ENCODE measurements at places on chromosomes 16 and 17.

DNA sequence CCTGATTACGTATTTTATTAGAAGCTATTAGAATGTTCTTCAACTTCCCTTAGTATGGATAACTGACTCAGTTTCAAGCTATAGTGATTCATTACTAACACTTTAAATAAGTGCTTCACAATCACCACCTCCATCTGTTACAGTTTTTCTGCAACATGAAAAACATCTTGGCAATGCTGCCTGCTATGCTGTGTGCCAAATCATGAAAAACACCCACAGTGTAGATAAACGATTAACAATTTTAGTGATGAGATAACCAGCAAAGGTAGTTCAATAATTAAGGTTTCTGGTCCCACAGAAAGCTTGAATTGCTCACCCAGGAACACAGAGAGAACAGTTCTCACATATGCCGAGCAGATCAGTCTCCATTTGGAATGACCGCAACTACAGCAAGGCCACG, 51.4 kb upstream of the SLC25A19 start:
- DNase-seq = no peak

- DNase-seq = no peak
Observed at GRCh38 chr17:77607606-77608005, 350.9 kb upstream of the TNRC6C start.

DNA sequence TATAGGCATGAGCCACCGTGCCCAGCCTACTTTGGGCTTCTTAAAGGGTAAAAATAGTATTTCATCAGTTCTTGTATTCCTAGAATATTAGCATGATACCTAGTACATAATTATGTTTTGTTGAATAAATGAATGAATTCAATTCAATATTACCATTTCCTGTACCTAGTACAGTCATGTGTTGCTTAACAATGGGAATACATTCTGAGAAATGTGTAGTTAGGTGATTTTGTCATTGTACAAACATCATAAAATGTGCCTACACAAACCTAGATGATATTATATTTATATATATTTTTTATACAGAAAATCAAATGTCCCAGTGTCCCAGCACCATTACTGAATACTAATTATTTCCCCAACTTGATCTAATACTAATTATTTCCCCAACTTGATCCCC, 85.6 kb upstream of the HAS3 start:
- DNase-seq = no peak

DNA sequence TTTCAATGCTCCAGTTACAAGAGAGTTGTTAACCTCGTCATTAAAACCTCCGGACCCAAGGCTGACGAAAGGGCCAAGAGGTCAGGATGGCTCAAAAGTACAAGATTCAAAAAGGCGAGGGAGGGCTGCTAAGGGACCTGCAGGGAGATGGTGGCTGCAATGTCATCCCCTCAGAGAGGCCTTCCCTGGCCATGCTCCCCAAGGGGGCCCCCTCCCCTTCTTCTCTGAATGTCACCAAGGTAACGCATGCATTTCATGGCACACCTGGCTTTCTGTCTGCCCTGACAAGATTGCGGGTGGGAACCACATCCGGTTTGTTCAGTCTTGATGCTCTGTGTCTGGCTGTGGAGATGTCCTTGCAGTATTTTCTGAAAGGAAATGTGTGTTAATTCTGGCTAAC, 89.9 kb downstream of the C16orf78 start:
- no peak for DNase-seq

DNA sequence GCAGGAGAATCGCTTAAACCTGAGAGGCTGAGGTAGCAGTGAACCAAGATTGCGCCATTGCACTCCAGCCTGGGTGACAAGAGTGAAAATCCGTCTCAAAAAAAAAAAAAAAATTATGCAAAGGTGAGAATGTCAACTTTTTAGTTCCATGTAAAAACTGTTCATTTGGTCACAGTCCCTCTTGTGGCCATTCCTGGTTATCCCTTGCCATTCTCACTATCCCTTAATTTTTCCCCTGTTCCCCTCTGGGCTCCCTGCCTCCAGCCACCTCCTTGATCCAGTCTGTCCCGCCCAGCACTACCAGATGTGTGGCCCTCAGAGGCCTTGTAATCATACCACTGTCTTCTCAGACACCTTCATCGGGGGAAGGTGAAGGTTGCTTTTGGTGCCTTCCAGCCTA, 23.4 kb downstream of the DCAF7 start:
- no peak for DNase-seq

- DNase-seq = no peak
Observed at GRCh38 chr16:80733407-80733806, 71.0 kb downstream of the CDYL2 start.

DNA sequence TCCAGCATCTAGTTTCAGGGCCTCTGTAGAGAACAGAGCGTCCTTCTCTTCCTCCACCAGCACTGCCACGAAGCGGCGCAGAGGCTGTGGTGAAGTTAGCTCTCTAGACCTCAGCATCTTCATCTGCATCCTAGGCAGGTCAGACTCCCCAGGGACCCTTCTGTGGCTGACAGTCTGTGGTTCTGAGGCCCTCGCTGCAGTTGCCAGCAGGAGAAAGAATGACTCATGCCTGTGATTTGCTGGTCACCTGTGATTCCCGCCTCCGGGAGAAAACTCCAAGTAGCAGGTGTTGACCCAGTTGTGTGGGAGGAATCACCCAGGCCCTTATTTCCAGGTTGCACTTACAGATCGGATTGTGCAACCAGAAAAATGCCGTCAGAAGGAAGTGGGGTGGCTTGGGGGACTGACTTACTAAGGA, 117.3 kb upstream of the CACNG5 start:
- no peak for DNase-seq

GRCh38 chr17:42944211-42944610, 20.0 kb downstream of the AARSD1 start:
- DNase-seq = no peak

- DNase-seq = no peak
Observed at GRCh38 chr17:33438139-33438538, 145.0 kb upstream of the ASIC2 start.

DNA sequence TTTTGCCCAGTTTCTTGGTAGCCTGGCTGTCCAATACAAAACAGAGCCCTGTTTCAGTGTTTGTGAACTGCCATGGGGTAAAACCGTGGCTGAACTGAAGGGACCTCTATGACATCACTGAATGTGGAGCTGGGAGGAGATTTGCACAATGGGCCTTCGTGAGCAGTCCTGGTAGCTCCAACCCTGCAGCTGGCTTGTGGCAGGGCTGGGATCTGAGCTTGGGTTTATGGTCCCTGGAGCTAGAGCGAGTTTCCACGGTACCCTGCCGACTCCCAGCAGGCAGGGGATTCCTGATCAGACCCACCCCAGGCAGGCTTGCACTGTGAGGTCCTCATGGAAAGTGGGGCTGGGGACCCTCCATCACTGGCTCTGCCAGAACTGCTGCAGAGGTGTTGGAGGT, 247.0 kb downstream of the GSG1L start:
- no peak for DNase-seq

DNA sequence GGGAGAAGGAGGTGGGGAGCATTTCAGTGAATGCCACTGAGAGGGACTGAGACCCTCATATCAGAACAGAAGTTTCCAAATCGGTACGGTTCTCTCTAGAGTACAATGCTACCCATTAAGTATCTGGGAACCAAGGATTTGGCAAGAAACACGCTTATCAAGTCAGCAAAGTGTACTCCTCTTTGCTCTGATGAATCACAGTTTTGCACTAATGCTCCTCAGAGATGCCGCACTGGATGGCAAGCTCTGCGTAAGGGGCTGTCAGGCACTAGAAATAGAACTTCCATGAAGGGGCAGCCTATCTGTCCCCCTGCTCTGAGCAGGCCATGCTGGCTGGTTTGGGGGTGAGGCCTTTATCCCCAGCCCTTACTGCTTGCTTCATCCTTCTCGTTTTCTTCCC, 4.8 kb upstream of the ABCC12 start:
- DNase-seq = no peak

DNA sequence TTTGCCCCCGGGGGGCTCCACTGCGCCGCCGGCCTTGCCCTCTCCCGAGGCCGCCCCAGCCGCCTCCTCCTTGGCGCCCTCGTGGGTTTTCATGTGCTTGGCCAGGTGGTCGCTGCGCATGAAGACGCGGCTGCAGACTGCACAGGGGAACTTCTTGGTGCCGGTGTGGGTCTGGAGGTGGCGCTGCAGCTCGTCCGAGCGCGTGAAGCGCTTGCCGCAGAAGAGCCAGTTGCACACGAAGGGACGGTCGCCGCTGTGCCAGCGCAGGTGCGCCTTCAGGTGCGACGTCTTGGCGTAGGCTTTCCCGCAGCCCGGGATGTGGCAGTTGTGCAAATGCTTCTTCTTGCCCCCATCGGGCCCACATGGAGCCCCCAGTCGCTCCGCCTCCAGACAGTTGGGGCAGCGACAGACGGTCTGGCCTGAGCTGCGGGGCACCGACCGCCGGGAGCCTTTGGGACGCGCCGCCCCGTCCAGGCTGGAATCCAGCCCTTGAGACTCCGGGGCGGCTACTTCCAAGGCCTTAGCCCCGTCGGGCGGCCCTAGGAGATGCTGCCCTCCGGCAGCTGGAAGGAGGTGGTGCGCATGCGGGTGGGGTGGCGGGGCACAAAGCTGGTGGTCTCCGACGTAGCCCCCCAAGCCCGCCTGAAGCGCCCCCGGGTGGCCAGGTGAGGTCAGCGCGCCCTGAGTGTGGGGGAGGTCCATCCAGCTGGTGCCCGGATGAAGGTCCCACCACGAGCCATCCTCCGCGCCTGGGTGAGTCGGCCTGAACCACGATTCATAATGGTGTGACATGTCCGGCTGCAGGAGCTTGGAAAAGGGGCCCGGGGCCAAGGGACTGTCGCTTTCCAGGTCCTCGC, 3.4 kb downstream of the SP6 start:
- DNase-seq = no peak

- DNase-seq = no peak
Observed at GRCh38 chr17:1495265-1495989, 2.9 kb upstream of the MYO1C start.

Data from Right ventricle myocardium inferior (tissue), 1 donor.